ENCODE measurements at places on chromosomes 4 and X.

DNA sequence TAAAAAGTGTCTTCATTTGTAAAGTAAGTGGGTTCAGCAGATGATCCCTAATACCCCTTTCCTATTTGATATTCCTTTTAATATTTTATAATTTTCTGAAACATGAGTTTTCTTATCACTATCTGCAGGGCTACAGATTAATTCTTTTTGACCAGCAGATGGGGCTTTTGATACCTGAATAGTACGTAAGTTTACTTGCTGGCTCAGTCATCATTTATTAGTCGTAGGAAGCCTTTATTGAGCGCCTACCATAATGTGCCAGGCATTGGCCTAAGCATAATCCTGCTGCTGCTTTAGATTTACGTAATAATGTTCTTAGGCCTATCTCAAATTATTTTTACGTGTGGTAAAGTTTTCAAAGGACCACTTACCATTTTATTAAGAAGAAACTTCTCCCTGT lies 33.1 kb downstream of the OSTC start:
- no peak for DNase-seq

GRCh38 chrX:15384304-15384703 lies at the start of gene VEGFD:
TSS of gene VEGFD (minus strand) at chrX:15384413. CDS start at chrX:15383946, 467 bp downstream.
- DNase-seq, result no peak

DNA sequence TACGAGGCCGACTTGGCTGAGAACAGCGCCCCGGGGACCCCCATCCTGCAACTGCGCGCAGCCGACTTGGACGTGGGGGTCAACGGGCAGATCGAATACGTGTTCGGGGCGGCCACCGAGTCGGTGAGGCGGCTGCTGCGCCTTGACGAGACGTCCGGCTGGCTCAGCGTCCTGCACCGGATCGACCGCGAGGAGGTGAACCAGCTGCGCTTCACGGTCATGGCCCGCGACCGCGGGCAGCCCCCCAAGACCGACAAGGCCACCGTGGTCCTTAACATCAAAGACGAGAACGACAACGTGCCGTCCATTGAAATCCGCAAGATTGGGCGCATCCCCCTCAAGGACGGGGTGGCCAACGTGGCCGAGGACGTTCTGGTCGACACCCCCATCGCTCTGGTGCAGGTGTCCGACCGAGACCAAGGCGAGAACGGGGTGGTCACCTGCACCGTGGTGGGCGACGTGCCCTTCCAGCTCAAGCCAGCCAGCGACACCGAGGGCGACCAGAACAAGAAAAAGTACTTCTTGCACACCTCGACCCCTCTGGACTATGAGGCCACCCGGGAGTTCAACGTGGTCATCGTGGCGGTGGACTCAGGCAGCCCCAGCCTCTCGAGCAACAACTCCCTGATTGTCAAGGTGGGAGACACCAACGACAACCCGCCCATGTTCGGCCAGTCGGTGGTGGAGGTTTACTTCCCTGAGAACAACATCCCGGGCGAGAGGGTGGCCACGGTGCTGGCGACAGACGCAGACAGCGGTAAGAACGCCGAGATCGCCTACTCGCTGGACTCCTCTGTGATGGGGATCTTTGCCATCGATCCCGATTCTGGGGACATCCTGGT lies 2.4 kb downstream of the PCDH7 start:
- DNase-seq, result no peak

GRCh38 chrX:104330966-104331365 lies 76.2 kb upstream of the ESX1 start:
- DNase-seq, result no peak

- no peak for DNase-seq
Observed at GRCh38 chr4:168461821-168462220, 18.5 kb downstream of the DDX60L start.

GRCh38 chr4:38512840-38513239 lies 151.2 kb upstream of the KLF3 start:
- DNase-seq, result no peak

DNA sequence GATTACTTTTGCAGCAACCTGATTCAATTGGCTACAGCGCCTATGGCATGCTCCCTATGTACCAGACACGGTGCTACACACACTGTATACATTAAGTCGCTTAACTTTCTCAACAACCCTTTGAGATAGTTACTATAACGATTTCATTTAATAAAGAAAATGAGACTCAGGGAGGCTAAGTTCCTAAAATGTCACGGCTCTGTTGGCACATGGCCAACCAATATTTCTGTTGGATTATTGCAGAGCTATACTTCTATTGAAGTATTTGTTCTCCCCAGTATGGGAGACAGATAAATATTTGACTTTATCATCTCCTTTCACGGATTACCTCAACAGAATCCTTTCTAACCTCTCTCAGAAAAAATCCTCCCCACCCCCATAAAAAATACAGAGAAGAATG lies 25.3 kb downstream of the CLNK start:
- DNase-seq, result no peak
